Inflammatory macrophage treated with lipopolysaccharide for 1 hour (primary cell): ENCODE measurements at places on chromosomes 2 and 18.

- no peak for DNase-seq
Observed at GRCh38 chr2:55567298-55567697, 47.8 kb downstream of the CFAP36 start.

GRCh38 chr2:44942304-44943030 lies 965 bp downstream of the SIX3 start:
- DNase-seq: no peak

GRCh38 chr2:113861740-113862139 lies 28.1 kb upstream of the ACTR3 start:
- no peak for DNase-seq

DNA sequence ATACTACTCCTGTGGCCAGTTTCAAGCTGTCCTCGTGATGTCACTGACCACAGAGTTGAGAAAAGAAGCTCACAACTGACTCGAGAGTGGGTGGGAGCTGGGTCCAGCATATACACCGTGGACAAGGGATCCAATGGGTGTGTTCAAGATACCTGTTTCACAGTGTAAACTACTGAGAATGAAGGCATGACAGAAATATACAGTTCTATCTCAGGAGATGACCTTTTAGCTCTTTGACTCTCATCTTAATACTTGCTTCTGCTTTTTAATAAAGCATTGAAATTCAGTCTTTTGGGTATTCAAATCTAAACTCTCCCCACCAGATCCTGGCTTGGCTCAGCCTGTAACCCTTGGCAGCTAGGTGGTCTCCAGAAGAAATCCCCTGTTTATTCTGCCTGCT lies 130.1 kb downstream of the MAP2 start:
- DNase-seq: peak; percentile 6

- no peak for DNase-seq
Observed at GRCh38 chr2:190982262-190983034, 31.5 kb downstream of the STAT1 start.

GRCh38 chr2:241110089-241110606 lies 8.1 kb upstream of the MTERF4 start:
- no peak for DNase-seq

DNA sequence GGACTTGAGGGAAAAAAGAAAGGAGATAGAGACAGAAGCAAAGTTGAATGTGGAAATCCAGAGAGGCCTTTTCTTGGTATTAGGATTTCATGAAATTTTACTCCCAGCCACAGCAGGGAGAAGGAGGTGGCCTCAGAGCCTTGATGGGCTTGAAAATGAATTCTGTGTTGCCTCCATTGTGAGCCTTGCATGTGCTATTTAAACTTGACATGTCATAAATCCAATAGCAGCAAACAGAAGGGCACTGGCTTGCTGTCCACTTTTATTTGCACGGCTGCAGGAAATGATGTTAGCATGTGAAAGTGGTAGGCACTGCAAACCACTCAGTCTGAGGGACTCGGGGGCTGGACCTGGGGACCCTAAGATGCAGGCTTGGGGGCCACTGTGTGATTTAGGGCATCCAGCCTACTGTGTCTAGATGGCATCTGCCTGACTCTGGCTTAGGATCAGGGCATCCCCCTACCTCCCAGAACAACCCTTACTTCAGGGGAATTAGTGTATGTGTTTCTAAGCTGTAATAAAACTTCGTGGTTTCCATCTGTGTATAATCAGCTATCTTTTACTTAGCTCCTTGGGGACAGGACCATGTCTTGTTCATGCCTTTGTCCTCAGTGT lies 139.1 kb upstream of the SKOR2 start:
- DNase-seq: no peak

- DNase-seq: no peak
Observed at GRCh38 chr18:4455113-4455811, at the start of gene DLGAP1. Gene DLGAP1 (minus strand): TSS chr18:4455307.

DNA sequence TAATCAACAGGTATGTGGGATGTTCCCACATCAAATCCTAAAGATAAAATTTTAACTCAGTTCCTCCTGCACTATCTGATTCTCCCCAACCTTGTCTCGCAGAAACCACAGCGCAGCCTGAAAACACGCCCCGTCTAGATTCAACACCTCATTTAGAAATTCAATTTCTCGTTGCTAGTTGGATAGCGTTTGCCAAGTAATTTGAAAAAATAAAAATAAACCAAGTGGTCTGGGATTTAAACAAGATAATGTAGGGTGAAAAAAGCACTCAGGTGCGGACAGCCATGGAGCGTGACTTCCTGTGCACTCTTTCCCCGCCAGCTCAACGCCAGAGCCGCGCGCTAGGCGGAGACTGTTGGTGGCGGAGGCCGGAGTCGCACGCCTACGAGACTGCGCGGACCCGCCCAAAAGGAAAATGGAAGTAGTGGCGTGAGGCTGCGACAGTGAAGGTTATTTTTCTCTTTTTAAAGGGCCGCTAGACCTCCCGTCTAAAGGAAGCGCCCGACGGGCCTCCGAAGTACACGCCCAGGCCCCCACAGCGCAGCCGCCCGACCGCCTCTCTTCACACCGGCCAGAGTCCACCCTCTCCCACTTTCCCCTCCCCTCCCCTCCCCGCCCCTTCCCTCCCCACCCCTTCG lies 615 bp upstream of the CCNT2 start:
- no peak for DNase-seq

- DNase-seq: peak; percentile 18
Observed at GRCh38 chr18:10850840-10851239, 298.5 kb downstream of the PIEZO2 start.

DNA sequence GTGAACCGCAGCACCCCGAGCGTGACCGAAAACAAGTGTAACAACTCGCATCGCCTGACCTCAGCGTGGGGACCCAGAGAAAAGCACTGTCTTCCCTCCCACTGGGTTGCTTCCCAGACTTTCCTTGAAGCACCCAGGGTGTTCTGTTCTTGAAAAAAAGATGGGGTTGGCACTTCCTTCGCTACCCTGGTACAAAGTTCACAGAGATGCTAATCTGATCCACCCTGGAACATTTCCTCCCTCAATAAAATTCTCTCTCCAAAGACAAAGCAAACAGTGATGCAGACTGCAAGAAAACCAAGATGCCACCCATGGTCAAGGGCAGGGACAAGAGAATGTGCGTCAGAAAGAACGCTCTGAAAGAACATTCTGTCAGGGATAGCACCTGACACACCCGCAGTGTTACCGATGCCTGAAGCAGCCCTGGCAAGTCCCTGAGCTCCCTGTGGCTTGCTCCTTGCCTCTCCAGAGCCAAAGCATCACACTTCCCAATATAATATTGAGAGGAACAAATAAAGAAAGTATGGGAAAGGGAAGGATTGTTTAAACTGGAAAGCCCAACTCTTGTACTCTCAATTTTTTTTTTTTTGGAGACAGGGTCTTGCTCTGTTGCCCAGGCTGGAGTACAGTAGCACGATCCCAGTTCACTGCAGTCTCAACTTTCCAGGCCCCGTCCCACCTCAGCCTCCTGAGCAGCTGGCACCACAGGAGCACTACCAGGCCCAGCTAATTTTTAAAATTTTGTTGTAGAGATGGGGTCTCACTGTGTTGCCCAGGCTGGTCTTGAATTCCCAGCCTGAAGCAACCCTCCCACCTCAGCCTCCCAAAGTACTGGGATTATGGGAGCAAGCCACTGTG lies 70.7 kb downstream of the TBC1D8 start:
- no peak for DNase-seq

DNA sequence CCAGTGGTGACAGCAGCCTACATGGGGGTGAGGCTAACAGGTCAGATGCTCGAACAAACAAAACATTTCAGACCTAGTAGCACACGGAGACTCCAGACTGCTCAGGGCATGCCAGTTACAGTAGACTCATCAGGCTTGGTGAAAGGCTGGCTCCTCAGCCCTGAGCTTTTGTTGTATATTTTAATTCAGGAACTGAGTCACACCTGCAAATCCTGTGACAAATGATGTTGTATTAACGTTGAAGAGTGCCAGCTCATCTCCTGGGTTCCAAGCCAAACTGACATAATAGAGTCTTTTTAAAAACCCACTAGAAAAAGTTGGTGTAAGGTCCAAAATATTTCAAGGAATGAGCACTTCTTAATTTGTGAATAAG lies 65.3 kb downstream of the C1D start:
- no peak for DNase-seq

DNA sequence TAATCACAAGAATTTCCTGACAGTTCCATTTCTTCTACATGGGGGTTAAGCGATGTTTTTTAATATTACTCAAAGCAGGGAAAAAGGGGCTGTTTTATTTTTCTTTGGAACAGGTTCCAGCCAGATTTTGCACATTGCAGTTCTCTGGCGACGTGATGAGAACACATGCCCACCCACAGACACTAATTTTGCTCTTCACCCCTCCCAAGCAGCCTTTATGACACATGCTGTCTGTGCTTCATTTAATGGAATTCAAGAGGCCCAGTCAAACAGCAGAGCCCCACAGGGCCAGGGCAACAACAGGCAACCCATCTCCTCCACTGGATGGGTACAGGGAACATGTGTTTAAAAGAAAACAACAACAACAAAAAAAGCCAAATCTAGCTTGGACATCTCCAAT lies 70.8 kb downstream of the SPRED2 start:
- DNase-seq: no peak

DNA sequence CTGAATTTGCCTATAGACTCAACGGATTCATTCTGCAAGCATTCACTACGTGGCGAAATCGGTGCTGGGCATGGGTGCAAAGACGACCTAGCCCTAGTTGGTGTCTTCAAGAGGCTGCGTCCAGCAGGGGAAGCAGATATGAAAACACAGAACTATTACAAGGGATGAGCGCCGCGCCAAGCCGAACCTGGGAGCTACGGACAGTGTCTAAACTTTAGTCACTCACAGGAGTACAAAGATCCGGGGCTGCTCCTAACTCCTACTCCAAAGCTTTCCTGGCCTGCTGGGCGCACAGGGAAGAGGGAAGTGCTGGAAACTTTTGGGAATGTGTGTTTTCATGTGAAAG lies 732 bp upstream of the ANXA4 start:
- DNase-seq: peak; percentile 57

DNA sequence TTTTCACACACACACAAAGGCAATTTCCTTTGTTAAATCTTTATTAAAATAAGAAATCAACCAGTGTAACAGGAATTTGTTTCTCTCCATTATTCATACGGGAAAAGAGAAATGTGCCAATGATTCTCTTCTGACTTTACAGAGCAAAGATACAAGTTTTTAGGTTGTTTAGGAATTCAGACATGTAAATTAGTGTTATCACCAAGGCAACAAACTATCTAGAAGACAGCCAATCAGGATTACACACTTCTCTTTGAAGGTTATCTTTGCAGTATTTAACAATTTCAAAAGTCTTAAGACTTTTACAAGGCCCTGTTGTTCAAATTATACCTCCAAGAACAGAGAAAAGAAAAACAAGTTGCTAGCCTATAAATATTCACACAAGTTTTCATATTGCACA lies 14.5 kb downstream of the CD302 start:
- no peak for DNase-seq

DNA sequence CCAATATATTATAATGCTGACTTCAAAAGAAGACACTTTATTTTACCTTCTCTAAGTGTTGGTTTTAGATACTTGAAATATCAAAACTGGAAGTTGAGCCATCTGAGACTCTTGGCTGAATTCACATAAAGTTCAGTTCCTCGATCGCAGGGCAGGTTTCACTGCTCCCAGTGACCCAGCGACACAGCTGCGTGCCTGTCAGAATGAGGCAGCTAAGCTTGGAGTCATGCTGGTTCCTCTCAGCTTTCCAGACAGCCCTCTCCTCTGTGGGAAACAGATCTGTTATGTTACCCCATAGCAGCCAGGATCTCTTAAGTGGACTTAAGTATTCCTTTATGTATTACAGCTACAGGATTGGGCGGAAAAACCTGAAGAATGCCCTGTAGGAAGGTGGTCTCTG lies 142.8 kb upstream of the ALPP start:
- no peak for DNase-seq

DNA sequence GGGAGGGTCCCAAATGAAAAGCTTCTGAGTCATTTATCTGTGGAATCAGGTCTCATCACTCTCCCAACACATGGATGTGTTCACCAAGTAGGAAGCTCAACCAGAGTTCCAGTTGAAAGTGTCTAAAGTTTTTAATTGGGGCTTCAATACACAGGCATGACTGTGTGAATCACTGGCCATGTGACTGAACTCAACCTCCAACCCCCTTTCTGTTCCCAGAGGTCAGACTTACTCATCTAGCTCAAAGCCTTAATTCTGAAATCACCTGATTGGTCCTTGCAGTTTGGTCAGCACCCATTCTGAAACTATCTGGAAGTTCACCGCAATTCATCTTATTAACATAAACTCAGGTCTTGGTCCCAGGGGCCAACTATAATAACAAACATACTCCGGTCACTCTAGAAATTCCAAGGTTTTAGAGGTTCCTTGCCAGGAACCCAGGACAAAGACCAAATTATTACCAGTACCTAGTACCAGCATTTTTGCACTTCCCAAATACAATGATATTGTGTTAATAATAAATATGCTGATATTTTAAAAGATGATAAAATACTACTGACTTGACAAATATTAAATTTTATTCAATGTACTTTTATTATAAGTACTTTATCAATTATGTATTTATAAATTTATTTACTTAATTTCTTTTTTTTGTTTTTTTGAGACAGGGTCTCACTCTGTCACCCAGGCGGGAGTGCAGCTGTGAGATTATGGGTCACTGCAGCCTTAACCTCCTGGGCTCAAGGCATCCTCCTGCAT lies 10.7 kb upstream of the RBM45 start:
- DNase-seq: no peak

DNA sequence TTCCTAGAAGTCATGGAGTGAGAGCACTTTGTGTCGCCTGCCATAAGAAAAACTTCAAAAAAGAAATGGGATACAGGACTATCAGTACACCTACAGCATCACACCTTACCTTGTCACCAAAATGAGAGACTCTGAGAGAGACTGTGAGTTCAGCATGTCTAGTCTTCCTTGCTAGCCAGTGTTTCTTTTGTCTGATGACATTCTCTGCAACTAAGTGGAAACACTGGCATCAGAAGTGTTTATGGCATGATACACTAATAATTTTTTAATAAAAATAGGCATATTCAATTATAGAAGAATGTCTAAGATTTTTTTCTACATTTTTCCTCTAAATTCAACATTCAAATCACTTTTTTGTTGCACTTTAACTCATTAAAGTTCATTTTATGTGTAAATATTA lies 9.0 kb downstream of the RBM43 start:
- no peak for DNase-seq

- DNase-seq: no peak
Observed at GRCh38 chr2:143177096-143177786, 48.0 kb downstream of the ARHGAP15 start.
